ENCODE measurements at places on chromosomes 11 and 22. TPM values are rescaled to one million over a fixed set of nuclear protein-coding genes. Genes with fewer than 3 reads are reported as not detected.

GAS2 gene
- total RNA-seq = 2.2 TPM

UBQLN3 gene
- total RNA-seq = not detected

OR51B5 gene
- total RNA-seq = not detected

OR5D13 gene
- total RNA-seq = not detected

LRRC56 gene
- total RNA-seq = 0.34 TPM

OR11H1 gene
- total RNA-seq = not detected

OR56A1 gene
- total RNA-seq = not detected
